Stimulated activated CD4-positive, alpha-beta T cell treated with anti-CD3 and anti-CD28 coated beads, TNF-alpha, amount 100 ng/mL, for 48 hours (primary cell): ENCODE measurements at places on chromosomes 5 and 9.

DNA sequence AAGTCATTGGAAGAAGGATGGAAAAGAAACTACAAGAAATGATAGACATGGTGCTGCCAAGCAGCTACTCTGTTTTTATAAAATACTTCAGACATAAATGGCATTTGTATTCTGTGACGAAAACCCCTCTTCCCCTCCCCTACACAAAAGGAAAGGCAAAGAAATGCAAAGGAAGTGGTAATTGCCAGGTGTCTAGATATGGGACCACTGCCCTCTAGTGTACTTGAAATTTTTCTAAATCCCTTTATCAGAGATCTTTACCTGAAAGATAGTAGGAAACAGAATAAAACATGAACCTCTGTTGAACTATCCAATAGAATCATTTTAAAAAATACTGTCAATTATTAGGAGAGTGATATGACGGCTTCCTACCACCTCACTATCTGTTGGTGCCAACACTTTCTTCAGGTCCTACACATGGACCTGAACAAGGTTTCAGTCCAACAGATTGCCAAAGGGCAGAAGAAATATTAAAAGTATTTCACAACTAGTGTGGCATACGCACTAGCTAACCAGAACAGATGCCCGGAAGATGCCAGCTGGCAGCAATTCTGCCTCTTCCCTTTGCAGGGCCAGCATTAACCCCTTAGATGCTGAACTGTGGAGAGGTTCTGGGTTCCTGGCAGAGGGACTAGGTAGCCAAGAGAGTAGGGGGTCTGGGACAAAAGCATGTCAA lies 104.1 kb downstream of the TSSK1B start:
- DNase-seq, result no peak

DNA sequence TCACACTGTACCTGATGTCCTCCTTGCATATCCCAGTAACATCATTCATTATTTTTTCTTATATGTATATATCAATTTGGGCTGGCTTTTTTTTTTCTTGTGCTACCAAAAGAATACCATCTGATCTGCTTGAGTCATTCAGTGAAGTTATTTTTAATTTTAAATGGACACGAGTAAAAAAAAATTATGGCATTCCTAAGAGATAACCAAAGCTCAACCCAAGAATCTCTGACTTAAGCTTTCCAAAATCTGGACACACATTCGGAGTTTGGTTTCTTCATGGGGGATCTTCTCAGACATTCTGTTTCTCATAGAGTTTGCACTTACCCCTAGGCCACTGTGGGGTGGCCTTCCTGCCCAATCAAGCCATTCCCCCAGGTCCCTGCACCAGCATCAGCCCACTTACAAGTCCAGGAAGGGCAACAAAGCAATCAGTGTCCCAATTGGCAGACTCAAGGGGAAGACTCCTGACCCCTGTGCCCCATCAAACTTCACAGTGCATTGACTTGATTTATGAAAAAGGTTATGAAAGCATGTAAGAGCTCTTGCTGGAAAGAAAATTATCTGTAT lies 49.2 kb upstream of the SPDL1 start:
- no peak for DNase-seq

- DNase-seq, result no peak
Measured at GRCh38 chr5:170490381-170490780, 13.4 kb upstream of the KCNIP1 start.

GRCh38 chr5:150055326-150056074 lies 30.9 kb downstream of the CSF1R start:
- DNase-seq, result no peak

DNA sequence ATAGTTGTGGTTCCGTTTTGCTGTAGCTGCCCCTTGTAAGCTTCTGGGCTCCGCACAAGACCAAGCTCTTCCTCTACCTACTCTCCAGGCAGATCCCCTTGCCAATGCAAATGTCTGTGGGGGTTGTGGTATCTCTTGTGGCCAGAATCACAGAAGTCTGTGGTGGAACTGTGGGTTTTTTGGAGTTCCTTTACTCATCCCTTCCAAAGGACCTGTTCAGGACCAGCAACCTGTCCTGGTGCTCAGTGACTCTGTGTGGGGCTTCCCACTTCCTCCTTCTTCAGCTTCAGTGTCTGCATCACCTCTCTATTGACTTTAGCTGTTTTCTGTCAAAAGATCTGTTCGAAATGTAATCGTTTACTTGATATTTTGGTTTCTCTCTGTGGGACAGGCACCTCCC lies 441.3 kb upstream of the ADAMTSL1 start:
- DNase-seq, result no peak

DNA sequence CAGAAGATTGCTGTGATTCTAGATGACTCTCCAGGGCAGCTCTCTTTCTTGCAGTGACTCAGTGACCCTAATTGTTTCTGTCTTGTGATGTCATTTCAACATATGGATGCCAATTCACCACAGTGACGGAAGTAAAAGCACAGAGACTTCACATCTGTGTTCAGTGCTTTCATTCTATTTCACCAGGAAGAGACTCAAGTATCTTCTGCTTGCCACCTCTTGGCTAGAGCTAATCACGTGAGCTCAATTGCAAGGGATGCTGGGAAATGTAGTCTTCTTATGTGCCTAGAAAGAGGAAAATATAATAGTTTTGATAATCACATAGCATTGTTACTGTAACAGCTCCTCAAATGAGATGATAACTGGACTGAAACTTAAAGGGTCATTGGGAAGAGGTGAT lies 453.3 kb upstream of the KLF4 start:
- no peak for DNase-seq

- DNase-seq, result no peak
Measured at GRCh38 chr9:98707166-98708102, 1.3 kb downstream of the GABBR2 start.

DNA sequence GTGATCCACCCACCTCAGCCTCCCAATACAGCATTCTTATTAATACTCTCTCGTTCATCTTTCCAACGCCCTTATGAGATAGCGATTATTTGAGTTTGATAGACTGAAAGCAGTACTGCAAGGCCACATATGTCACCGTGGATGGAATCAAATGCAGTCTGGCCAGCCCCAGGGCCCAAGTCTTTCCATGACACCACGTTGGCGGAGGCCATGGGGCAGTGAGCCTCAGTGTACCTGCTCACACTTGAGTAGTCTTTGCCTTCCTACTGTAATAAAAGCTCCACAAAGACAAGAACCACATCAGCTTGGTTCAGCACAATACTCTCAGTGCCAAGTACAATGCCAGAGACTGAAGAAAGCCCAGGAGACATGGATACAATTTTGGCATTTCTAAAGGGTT lies 88.5 kb downstream of the TTLL11 start:
- DNase-seq, result no peak

DNA sequence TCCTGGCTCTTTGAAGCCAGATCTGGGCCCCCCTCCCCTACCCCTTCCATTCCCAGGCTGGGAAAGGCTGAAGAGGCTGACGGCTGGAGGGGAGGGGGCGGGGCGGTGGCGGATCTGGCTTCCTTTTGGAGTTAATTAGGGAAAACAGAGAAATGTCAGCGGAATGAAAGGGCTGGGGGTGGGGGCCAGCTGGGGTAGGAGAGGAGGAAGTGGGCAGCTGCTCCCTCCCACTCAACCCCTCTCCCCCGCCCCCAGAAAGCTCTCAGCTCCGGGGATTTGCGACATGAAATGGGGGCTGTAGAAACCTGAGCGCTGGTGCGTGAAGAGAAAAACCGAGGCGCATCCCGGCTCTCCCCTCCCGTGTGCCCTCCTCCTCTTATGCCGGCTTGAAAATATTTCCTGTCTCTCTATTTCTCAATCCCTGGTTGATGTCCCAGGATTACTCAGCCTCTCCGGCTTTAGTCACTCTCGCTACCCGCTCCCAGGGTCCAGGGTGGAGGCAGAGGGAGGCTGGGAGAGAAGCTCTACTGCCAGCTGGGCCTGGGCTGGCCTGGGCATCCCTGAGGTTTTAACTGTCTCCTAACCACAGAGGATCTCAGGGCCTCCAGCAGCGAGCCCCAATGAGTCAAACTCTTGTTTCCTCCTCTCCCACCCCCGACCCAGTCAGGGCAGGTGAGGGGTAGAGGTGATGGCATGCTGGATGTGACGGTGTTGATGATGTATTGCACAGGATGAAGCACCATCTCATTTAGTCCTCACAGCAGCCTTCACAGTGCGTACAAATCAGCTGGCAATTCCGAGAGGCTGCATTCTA lies 20.1 kb downstream of the PCDHGC5 start:
- no peak for DNase-seq

DNA sequence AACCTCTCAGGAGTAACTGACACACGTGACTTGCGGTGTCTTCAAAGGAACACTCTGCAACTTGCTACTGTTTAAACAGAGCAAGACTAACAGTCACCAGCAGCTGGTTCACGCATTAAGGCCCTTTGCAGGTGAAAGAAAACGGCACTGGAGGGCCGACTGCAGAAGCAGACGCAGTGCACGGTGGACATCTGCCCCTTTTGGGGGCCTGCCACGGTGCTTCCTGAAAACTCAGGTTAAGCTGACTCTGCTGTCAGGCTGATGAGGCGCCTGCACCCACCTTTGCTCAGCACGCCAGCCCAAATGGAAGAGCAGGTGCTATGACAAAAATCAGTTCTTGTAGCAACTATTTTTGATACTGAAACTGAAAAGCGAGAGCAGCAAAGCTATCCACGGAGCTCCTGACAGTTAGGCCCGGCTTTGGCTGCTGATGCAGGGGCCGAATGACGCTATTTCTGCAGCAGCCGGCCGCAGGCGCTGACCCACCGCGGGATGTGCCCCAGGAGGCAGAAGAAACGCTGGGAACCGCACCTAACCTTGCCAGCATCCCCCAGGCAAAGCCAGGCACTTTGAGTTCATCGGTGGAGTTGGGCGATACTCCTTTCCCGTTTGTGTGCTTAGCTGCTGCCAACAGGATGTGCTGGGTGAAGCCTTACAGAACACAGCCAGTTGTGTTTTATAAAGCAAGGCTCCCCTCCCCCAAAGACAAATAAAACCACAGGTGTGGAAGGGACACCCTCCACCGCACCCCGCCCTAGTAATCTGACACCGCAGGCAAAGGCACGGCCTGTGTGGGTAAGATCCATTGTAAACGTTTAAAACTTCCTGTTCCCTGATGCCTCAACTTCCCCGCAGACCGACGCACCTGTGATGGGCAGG lies 21.1 kb upstream of the TERT start:
- DNase-seq, result no peak

GRCh38 chr5:115898656-115899055 lies 56.9 kb downstream of the AP3S1 start:
- no peak for DNase-seq

- no peak for DNase-seq
Measured at GRCh38 chr5:29002481-29002880, 1964.1 kb upstream of the CDH9 start.

- no peak for DNase-seq
Measured at GRCh38 chr9:131105952-131106351, 9.6 kb downstream of the AIF1L start.

DNA sequence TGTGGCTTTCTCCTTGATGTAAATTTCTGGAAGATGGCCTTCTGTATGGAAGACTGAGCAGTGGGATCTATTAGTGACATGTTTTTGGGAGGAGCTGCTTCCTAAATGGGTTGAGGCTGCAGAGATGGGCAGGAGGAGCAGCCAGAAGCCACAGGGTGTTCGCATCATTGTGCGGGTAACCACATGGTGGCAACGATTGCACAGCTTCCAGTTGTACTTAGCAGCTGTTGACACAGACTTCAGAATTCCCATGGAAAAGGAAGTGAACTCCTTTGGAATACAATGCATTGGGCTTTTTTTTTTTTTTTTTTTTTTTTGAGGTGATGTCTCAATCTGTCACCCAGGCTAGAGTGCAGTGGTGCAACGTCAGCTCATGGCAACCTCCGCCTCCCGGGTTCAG lies 297.3 kb downstream of the NR3C1 start:
- no peak for DNase-seq

DNA sequence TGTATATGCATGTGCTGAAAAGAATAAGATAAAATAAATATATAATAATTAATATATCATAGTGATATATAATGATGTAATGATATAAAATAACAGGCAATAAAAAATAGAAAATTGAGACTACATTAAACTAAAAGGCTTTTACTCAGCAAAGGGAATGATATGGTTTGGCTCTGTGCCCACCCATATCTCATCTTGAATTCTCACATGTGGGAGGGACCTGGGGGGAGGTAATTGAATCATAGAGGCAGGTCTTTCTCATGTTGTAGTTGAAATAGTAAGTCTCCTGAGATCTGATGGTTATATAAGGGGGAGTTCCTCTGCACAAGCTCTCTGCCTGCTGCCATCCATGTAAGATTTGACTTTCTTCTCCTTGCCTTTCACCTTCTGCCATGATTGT lies 1550.9 kb upstream of the CDH6 start:
- no peak for DNase-seq

- no peak for DNase-seq
Measured at GRCh38 chr9:119526698-119527097, 157.5 kb upstream of the BRINP1 start.

DNA sequence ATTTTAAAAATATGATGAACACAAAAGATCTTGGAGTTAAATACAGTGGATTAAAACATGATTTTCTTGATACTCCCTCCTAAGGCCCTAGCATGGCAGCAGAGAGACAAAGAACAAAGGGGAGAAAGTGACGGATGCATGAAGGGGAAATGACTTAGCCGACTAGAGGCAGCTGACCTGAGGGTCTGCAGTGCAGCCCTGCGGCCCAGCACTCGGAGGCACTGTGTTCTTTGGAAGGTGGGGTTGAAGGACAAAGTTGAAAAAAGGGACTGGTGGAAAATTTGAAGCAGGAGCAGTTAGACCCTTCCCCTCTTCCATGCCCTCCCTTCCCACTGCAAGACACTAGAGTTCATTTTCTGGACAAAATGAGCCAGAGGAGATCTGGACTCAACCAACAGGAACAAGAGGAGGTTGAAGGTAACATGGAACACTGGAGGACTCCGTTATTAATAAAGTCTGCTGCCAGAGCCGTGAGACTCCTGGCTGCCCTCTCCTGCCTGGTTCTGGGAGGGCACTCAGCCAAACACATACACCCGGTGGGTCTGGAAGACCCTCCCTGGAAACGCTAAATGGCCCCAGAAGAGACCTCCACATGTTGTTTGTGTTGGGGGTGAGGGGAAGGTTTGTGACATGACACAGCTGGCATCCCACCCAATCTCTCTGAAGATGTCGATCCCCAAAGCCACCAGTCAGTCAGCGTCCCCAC lies 98.1 kb downstream of the JMY start:
- no peak for DNase-seq

DNA sequence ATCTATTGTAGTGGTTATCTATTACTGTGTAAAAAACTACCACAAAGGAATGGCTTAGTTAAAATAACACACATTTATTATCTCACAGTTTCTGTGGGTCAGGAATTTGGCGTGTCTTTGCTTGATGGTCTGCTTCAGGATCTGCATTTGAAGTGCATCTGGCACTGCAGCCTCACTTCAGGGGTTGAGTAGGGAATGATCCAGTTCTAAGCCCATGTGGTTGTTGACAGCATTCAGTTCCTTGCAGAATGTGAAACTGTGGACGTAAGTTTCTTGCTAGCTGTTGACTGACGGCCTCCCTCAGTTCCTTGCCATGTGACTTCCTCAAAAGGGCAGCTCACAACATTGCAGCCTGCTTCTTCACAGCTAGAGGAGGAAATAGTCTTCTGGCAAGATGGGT lies 2.1 kb upstream of the OGN start:
- DNase-seq, result no peak

GRCh38 chr9:121125590-121125989 lies 50.8 kb downstream of the CNTRL start:
- DNase-seq, result no peak

- no peak for DNase-seq
Measured at GRCh38 chr9:115668521-115668920, 485.1 kb upstream of the PAPPA start.
